Activated naive CD4-positive, alpha-beta T cell treated with anti-CD3 and anti-CD28 coated beads, Interleukin-2, amount 50 U/mL, for 72 hours (primary cell): ENCODE measurements at places on chromosomes 4 and X. TPM values are rescaled to one million over a fixed set of nuclear protein-coding genes. Genes with fewer than 3 reads are reported as not detected.
A peak's percentile ranks its signal among the peaks of the same experiment; 100 is the strongest.

DNA sequence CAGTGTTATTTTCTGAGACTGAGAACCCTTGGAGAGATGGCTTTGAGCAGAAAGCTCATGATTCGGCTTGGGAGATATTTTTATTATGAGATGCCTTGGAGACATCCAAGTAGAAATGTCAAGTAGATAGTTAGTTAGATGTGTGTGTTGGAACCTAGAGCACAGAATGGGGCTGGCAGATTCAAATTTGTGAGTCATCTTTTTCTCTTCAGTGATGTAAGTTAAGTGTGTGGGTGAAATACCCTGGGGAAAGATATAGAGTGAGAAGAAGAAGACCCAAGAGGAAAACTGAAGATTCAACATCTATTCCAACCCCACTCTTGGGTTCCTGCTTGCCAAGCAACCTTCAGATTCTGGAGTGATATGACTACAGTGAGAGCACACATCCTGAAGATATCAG is 580.8 kb upstream of the AMOT start:
- DNase-seq, result no peak

DNA sequence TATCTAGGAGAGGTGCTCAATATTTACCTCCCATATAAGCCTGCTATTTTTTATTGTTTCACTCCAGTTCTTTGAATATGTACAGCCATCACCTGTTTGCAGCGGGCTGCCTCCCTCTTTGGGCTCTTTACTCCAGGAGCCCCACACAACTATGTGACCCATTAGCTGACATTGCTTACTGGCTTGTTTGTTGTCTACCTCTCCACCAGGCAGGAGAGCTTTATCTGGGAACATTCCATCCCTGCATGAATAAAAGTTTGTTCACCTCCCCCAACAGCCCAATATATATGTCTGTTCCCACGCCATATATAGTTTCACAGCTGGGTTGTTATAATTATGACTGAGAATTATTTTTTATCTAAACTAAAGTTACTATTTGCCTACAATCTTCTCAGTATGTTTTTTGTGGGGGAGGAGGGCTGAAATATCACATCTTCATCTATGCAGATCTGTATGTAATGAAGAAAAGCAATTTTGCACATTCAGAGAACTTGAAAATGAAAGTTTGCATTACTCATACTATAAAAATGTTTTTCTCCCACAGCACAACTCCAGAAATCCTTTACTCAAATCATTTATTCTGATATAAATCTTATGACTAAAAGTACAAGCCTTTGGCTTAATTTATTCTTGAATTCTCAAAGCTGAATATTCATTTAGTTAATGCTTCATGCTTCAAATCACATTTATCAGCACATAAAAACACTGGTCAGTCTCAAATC is 61.2 kb upstream of the DAPP1 start:
- no peak for DNase-seq

DNA sequence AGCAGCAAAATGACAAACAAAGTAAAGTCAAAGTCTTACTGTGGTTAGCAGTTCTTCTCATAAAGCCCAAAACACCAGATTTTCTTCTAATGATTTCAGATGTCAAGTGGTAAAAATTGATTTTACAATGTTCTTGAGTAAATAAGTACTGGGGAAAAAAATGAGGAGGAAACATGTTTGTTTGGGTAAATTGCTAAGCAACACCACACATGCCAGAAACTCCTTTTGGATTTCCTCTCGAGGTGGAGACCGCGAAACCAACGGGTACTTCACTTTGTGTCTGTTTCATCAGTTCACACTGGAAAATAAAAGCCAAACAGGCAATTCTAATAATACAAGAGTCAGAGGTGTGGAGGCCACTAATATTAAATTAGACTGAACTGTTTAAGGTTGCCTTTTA is 4.6 kb upstream of the PKD2 start:
- no peak for DNase-seq

- DNase-seq, result no peak
Observed at GRCh38 chrX:2516623-2517022, 15.8 kb upstream of the DHRSX start.

DNA sequence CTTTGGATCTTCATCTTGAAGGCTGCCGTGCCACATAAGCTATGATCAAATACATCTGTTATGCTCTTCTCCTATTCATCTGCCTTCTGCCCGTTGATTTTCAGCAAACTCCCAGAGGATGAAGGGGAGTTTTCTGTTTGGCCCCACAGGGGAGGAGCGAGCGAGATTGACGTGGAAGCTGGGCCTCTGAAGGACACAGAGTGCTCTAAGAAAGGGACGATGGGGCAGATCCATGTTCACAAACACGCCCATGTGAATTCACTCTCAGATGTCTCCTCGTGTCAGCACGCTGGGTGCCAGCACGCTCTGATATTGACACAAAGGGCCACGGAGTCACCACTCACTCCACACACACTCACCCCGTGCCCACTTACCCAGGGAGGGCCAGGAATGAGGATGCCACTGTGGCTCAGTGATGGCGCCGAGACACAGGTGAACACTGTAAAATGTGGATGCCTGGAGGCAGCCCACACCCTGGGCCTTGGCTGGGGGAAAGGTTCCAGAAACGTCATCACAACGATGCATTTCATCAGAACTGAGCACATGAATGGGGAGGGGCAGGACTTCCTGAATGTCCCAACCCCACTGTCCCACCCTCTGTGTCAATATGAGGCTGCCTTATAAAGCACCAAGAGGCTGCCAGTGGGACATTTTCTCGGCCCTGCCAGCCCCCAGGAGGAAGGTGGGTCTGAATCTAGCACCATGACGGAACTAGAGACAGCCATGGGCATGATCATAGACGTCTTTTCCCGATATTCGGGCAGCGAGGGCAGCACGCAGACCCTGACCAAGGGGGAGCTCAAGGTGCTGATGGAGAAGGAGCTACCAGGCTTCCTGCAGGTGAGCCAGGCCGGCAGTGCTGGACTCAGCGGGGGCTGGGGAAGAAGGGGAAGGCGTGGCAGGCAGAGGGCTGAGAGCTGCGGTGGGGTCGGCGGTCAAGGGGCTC is at the start of gene S100P:
S100P (plus strand) TSS at position 648 of the 946 bp plus-strand sequence; CDS start at position 703, 55 bp downstream.
- DNase-seq, result no peak

DNA sequence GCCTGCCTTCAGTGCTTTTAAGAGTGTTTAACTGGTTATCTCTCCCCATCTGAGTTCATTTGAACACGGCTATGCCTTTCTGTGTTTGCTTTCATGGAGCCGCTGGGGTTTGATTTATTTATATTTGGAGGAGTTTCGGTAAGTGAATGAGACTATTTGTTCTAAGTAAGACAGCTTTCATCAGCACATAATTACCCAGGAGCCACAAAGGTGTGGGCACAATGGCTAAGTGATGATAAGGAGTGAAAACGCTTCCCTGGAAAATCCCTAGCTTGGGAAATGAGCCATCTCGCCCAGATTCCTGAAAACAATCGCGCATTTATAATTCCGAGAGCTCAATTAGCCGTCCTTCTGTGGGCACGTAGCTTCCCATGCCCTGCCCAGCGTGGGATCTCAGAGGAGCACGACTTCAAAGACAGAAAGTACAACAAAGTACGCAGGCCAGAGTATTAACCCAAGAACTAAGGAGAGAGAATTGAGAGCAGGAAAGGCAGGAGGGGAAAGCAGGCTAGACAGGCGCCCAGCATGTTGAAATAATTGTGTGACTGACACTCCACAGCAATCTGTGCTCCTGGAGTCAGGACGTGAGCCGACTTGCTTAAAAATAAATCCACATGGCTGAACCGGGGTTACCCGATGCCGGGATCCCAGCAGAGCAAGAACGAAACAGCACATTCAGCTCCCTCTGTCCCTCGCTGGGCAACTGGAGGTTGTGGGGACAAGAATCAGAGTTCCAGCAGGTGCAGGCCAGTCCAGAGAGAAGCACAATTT is 99.0 kb downstream of the DHRSX start:
- DNase-seq, result no peak

GRCh38 chr4:87497159-87497558 is 32.0 kb downstream of the SPARCL1 start:
- no peak for DNase-seq

GRCh38 chrX:7690842-7691241 is 152.1 kb upstream of the VCX start:
- DNase-seq, result no peak

GRCh38 chrX:103688946-103689345 is 2.4 kb upstream of the MORF4L2 start:
- peak; percentile 3 for DNase-seq

GRCh38 chr4:41058426-41058825 is 155.9 kb downstream of the APBB2 start:
- no peak for DNase-seq

DNA sequence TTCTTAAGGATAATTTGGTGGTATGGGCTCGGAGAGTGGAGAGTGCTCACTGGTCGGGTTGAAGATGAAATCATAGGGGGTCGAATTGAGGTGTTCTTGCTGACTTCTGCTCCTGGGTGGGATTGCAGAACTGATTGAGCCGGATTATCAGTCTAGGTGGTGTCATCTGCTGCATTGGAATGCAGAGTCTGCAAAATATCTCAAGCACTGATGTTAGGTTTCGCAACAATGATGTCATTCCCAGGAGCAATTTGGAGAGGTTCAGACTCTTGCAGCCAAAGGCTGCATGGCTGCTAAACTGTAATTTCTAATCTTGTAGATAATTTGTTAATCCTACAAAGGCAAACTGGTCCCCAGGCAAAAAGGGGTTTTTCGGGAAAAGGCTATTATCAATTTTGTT is 67.7 kb downstream of the RHOH start:
- DNase-seq, result no peak

RTL3 gene
- not detected for total RNA-seq

RHOXF1 gene
- total RNA-seq, result 0.80 TPM

PCYT1B gene
- 0.05 TPM for total RNA-seq

TMEM175 gene
- 13.9 TPM for total RNA-seq
